ENCODE measurements at places on chromosomes 11 and 22.
A peak's percentile ranks its signal among the peaks of the same experiment; 100 is the strongest.

DNA sequence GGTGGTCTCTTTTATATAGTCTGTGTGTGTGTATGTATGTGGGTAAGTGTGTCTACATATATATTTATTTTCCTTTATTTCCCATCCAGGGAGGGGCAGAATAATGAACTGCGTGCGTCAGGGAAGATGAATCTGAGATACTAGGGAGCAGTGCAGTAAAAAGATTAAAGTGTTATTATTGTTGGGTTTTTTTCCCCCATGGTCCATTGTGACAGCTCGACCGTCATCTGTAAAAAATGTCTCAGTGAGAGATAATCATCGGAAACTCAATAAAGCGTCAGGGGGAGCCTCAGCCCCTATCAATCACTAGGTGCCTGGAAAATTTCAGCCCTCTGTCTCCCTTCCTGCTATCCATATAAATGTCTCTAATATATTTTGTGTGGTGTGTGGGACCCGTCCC, 64.6 kb downstream of the CLPB start:
- DNase-seq: no peak

GRCh38 chr11:19426756-19427403, 186.1 kb upstream of the E2F8 start:
- DNase-seq: no peak

- DNase-seq: no peak
Measured at GRCh38 chr22:46663001-46663400, 42.8 kb downstream of the GRAMD4 start.

DNA sequence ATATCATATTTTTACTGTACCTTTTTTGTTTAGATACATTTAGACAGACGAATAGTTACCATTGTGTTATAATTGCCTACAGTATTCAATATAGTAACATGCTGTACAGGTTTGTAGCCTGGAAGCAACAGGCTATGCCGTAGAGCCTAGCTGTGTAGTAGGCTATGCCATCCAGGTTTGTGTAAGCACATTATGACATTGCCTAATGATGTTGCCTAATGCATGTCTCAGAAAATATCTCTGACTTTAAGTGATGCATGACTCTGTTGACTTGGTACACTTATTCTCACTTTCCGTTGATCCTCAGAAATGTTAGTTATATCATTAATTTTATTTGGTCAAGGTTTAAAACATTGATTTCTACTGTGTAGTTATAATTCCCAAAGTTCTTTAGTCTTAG, 39.9 kb downstream of the OR2AT4 start:
- no peak for DNase-seq

GRCh38 chr11:103659743-103660142, 376.7 kb upstream of the DDI1 start:
- DNase-seq: no peak

DNA sequence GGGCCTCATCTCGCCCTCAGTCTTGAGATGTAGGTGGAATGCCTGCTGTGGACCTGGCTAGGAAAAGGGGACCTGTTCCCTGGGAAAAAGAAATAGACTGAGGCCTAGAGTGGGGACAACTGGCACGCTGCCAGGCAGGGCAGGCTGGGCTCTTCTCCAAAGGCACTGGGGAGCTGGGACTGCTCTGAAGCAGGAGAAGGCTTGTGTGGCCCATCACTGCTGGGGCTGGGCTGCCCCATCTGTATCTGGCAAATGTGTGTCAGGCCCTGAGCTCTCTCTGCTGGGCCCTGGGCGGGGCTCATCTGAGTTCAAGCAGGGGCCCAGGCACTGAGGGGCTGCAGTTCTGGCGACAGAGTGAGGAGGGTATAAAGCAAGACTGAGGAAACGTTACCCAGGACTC, 32.9 kb downstream of the ARVCF start:
- no peak for DNase-seq

DNA sequence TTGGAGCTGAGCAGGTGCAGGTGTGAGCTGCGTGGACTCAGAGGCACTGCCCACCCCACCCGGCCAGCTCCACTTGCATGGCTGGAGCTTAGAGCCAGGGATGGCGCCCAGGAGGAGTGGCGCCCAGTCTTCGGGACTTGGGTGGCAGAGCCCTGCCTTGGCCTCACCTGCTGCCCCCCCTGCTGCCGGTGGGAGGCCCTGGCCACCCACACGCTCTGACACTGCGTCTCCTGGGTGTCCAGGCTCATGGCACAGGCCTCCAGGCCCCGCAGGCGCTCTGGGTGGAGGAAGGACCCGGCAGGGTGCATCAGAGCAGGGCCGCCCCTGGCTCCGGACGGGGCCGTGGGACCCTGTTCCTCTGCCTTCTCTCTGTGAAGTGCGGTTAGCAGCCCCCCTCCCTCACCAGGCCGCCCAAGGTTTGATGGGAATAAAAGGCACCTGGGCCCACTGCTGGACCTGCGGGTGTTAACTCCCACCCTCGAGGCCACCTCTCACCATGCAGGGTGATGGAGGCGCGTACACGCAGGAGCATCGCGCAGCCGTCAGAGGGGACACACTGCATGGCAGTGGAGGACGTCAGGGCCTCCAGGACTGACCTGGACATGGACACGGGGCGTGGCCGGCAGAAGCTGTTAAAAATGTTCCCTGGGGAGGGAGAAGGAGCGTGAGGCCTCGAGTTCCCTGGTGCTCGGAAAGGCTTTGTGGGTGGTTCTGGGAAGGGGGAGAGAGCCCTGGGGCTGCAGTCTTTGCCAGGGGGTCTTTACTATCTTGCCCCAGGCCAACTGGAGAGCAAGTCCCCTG, 11.8 kb downstream of the IL17REL start:
- DNase-seq: no peak

DNA sequence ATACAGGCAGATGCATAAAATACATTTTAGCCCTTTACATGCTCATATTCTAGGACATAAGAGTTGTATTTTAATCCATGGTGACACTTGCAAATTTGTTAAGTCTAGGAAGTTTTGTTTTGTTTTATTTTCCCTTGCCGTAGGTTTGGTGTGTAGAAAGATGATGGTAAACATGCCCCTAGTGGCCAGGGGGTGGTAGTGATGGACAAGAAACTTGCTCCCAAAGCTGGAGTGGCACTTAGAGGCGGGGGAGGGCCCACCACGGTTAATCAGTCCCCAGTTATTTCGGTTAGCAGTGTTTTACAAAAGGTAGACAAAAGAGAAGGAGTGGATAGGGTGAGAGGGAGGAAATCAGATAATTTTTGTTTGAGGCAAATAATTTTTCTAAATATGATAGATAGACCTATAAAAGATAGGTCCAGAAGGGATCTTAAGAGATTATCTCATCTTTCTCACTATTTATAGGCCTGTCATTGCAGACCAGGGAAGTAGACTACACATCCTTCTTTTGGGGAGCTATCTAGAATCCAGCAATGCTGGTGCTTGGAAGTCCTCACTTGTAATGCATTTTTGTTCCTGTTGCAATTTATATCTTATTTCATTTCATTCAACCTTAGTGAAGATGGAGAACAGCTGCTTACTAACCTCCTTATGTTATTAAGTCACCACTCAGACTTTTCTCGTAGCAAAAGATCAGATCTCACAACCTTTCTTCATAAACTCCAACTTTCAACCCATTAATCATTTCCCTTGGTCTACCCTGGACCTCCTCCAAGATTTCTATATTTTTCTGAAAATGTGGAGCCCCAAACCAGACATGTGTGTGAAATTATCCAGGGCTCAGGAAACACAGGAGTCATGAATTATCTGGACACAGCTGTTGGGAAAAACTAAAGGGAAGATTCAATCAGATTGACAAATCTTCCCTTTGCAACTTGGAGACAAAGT, 5.9 kb upstream of the BDNF start:
- DNase-seq: peak; percentile 25

DNA sequence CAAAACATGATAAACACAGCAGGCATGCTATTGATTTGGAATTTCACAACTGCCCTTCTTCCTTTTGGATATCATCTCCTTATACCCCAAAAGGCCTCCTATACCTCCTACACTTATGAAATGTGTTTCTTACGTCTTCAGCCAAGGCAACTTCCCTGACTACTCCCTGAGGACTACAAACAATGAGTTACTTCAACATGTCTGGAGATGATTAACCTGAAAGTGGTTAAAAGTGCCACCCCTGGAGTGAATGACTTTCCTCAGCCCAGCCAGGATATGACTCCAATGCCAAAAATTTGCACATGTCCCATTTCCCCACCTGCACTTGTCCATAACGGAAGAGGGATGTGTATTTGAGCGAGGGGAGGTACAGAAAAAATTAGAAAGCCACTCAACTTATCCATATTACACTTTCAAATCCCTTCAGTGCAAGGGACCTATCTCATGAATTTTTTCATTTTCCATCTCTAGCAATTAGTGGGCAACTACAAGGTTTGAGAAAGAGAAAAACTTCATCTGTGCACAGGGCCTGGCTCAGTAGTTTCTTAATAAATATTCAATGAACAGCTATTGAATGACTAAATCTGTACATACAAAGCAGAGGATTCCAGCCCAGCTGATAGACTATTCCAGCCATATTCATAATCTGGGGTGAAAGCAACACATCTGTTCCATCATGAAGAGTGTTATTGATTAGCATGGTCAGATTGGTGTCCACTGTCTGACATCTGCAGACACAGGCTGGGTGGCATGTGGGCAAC, 36.8 kb downstream of the KIRREL3 start:
- DNase-seq: no peak

GRCh38 chr11:35088226-35088625, 50.7 kb upstream of the CD44 start:
- no peak for DNase-seq

DNA sequence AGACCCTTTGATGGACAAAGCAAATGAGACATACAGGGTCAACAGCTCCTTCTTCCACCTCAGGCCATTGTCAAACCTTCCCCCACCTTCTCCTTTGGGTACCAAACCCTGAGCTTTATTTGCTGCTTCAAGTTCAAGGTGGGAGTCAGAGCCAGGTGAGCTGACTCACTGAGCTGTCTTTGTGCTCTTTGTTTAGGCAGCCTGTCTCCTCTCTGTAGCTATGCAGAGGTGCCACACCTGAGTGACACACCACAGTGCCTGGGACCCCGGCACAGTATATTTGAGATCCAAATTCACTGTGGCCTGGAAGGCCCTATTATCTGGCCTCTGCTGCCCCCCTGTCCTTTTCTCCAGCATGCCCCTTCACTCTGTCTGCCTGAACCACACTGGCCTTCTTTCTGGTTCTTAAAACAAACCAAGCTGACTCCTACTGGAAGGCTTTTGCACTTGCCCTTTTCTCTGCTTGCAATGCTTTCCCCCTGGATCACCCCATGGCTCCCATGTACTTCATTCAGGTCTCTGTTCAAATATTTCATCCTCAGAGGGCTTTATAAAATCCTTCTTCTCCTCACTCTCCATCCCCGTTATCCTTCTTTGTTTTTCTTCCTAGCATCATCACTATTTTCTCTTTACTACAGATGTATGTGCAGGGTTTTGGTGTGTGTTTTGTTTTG, 16.1 kb downstream of the LMO2 start:
- DNase-seq: no peak

- DNase-seq: no peak
Measured at GRCh38 chr11:110564676-110565356, 135.1 kb downstream of the FDX1 start.

DNA sequence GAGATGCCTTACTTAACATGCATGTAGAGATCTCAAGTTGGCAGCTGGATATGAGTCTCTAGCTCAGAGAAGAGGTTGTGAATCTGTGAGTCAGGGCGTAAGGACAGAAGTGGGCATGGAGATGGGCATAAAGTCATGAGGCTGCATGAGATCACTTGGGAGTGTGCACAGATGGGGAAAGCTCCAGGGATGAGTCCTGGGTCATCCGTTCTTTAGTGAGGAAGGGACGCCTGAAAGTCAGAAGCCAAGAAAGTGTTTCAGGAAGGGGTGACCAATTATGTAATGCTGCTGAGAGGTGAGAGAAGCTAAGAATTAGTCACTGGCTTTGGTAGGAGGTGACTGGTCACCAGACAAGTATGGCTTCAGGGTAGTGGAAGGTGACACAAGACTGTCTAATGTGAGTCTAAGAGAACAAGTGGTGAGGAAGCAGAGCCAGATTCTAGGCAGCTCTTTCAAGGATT, 6.7 kb downstream of the ACP2 start:
- no peak for DNase-seq
